Ecto neural progenitor cell (in vitro differentiated cells): ENCODE measurements at places on chromosomes 4 and X.
A peak's percentile ranks its signal among the peaks of the same experiment; 100 is the strongest.

GRCh38 chrX:9327747-9328145 lies 137.1 kb upstream of the TBL1X start:
- no peak for DNase-seq

GRCh38 chrX:24306440-24306839 lies 7.4 kb downstream of the SUPT20HL2 start:
- peak; percentile 68 for DNase-seq

DNA sequence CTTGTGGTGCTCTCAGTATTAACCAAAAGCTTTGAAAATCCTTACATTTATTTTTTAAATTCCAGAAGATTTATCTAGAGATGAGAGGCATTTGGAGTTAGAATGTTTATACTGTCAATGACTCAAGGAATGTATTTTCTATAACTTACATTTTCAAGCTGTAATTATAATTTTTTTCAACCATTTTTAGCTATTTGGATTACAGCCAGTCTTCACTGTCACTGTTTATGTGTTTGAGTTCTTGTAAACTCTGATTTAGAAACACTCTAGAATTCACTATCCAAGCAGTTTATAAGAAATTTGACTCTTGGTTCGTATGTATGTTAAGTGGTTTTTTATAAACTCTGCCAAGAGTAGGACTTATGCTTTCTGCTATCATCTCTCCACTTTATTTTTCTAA lies 36.7 kb upstream of the GUCY1A1 start:
- no peak for DNase-seq

DNA sequence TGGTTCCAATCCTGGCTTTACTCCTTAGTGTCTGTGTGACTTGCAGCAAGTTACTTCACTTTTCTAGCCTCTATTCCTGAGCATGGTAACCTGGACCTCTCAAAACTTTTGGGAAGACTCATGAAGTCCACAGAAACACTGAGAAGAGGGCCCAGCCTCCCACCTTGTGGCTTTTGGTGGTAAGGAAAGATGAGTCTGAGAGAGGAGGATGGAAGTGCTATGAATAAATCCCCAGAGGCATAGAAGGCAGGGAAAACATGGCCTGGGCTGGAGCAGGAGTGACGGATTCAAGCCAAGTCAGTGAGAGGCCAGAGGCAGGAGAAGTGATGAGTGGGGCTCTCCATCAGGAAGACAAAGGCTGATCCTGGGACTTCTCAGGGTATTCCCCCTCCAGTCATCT lies 10.9 kb upstream of the MAGEA4 start:
- no peak for DNase-seq

DNA sequence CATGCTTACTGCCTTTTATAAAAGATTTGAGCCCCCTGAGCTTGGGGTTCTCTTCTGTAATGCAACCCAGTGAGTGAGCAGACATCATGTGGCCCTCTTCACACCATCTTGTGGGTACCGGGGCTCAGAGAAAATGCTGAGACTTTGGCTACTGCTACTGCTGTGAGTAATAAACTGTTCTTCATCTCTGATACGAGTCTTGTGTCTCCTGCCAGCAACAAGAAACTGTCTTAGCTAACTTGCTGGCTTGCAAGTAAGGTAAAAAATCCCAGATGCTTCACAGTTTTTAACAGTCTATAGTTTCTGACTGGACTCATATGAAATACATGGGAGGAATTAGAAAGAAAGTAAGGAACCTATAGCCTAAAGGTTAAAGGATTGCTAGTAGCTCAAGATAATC lies 148.3 kb downstream of the GPC3 start:
- no peak for DNase-seq

DNA sequence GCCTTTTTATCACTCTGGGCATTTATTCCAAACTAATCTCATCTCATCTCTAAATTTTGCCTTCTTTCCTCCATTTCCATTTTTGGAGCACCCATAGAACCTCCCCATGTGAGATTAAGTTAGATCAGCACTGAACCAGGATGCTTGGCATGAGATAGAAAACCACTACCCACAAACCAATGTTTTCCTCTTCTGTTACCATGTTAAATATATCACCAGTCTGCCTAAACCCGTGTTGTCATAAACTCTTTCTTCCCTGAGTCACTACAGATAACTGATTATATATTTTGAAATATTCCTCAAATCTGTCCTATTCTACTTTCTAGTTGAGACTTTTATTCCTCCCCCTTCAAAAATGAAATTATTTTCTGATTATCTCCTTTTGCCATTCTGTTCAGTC lies 37.6 kb downstream of the GABRB1 start:
- no peak for DNase-seq

GRCh38 chr4:114025176-114025777 lies 45.8 kb upstream of the ARSJ start:
- no peak for DNase-seq
